ENCODE measurements at places on chromosomes 7 and 10.

DNA sequence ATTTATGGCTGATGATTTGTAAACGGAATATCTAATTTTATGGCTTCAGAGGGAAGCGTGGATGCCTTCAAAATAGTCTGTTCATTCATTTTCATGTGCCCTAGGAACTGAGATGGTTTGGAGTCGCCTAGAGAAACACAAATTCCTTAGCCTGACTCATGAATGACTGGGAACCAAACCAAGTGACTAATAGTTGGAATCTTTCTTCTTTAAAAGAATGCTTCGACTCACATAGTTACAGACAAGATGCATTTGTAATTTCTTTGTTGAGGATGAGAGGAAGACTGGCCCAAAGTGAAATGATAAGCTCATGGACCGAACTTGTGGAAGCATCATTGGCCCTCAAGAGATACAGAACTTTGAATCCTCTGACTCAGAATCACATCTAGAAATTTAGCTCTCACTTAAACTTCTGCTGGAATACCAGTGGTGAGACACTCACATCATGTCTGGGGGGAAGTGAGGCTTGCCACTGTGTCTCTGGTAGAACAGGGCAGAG is 1107.2 kb downstream of the NRG3 start:
- no peak for DNase-seq

DNA sequence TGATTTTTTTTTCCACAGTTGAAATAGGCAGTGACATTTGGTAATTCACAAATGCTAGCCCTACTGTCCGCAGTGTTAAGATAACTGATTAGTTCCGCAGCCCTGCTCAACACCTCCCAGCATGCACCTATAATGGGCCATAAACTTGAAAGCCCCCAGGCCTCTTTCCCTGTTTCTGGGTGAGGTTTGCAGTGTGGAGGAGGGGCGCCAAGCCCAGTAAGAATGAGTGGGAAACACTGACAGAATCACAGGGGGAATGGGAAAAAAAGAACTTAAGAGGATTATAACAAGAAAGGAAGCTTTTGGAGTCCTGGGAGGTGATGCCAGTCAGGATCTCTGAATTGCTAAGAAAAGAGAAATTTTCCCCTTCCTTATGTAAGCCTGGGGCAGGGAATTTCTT is 39.6 kb upstream of the SP8 start:
- no peak for DNase-seq

DNA sequence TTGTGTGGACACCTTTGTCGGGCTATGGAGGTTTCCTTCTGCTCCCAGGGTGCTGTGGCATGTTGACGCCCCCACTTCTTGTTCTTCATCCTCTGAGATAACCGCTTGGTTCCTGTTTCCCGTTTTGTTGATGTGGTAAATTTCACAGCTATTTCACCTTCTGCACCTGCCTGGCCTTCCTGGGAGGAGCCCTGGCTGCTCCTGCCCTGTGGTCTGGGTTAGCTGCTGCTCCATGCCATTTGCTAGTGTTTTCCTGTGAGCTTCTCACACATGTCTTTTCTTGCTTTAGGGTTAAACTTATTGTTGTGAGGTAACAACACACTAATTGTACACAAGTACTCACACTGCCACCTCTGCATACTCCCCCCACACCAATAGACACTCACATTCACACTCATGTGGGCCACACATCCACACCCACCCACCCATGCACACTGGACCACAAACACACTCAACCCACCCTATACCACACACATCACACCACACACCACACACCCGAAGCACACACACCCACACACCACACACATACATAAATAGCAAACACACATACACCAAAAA is 46.5 kb upstream of the MSMB start:
- DNase-seq: no peak

DNA sequence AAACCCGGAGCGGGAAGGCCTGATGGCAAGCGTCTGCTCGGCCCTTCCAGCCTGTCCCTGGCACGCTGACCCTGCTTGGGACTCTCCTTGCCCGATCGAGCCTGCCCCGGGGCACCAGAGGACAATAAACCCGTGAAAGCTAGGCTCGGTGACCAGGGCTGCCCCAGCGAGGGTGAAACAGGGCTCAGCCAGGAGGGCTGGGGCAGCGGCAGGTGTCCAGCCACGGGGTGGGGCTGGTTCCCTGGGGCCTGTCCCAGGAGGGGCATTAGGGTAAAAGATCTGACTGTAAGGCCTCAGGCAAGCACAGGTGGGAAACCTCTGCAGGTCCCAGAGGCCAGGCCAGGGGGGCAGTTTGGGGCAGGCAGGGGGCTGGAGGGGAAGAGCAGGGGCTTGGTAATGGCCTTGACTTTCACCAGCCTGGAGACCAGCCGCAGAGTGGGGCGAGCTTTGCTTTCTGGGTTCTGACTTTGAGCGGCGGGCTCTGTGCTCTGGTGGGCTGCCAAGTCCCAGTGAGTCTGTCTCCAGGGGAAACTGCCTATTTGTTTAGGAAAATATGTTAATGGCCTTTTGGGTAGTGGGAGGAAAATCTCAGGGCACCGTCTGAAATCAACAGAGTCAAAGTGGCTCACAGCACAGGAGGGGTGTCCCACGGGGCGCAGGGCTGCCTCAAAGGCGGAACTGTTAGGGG is 68.2 kb upstream of the INPP5A start:
- DNase-seq: no peak

DNA sequence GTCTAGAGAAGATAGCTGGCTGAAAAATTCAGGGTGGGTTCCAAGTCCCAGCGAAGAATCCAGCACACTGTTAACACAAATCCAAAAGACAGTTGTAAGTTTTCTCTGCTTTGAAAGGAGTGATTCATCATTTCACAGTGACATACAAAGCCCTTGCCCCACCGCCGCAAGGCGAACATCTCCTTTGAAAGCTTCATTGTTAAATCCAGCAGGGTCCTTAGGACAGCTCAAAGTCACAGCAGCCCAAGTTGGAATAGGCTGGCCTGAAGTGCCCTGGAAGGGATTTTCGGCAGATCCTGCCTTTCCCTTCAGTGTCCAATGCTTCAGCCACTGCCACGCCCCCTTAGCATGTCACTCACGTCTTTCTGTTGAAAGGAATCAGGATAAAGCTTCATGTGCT is 526.1 kb downstream of the CALN1 start:
- DNase-seq: no peak

DNA sequence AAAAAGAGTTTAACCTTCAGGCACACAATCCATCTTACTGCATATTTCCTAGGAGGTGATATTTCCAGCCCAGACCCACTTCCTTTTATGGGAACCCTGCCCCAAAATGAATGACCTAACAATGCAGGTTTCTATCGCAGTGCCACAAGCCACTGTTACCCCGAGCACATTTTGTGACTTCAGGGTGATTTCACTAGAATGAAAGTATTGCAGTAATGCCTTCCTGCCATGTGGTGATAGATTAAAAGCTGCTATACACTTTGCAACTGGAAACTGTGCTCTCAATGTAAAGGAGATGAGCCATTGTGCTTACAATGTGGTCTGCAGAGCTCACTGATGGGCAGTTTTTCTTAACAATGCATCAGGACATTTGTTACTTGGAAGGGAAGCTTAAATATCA is 90.5 kb upstream of the RSU1 start:
- no peak for DNase-seq

DNA sequence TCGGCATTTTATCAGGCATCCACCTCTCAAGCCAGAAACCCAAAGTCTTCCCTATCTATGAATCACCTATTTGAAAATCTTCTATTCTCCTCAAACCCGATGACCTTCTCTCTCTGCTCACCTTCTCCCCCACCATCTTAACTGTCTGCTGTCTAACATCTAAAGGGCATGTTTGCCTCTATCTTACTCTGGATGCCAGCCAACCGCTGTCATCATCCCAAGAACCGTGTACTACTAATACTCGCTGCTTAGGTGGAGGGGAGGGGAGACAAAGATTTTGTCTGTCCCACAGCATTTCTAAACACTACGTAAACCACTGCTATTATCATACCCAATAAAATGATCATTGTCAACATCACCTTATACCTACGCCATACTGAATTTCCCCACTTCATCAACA is 29.5 kb downstream of the PAXIP1 start:
- no peak for DNase-seq

GRCh38 chr10:88071879-88072278 is 208.5 kb downstream of the PTEN start:
- no peak for DNase-seq

DNA sequence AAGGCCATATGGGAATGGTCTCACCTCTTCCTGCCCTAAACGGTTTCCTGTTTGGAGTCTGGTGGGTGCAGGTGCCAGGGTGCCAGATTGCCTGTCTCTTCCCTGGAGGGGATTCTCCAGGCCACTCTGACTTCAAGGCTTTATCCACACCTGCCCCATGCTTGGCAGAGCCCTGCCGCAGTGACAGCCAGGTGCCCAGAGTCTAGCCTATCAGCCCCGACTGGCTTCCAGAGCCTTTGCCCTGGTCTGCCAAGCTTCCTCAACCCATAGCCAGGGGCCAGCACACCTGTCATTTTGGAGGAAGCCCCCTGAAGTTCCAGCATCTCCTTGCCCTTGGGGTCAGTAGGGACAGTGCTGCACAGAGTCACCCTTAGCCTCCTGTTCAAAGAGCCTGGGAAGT is 21.6 kb downstream of the TBATA start:
- DNase-seq: no peak

DNA sequence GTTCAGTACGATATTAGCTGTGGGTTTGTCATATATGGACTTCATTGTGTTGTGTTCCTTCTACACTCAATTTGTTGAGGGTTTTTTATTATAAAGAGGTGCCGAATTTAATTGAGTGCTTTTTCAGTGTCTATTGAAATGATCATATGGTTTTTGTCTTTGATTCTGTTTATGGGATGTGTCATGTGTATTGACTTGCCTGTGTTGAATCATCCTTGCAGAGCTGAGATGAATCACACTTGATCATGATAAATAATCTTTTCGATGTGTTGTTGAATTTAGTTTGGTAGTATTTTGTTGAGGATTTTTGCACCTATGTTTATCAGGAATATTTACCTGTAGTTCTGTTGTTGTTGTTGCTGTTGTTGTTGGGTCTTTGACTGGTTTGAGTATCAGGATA is 39.8 kb downstream of the ATOH7 start:
- DNase-seq: no peak

DNA sequence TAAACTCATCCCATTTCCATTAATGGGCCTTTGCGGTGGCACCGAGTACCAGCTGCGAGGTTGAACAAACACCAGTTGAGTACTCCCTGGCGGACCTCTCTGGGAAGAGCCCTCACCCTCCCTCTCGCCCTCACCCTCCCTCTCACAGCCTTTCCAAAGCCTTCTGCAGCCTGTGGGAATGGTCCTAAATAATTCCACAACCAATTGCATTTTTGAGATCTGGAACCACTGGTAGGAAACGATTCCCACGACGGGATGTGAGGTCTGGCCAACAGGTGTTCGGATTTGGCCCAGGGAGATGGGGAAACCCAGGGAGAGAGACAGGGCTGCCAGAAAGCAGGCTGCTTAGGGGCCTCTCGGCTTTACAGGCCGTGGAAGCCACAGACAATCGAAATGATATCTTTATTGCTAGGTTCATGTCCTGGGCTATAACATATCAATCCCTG is 5.3 kb downstream of the PTF1A start:
- DNase-seq: no peak

DNA sequence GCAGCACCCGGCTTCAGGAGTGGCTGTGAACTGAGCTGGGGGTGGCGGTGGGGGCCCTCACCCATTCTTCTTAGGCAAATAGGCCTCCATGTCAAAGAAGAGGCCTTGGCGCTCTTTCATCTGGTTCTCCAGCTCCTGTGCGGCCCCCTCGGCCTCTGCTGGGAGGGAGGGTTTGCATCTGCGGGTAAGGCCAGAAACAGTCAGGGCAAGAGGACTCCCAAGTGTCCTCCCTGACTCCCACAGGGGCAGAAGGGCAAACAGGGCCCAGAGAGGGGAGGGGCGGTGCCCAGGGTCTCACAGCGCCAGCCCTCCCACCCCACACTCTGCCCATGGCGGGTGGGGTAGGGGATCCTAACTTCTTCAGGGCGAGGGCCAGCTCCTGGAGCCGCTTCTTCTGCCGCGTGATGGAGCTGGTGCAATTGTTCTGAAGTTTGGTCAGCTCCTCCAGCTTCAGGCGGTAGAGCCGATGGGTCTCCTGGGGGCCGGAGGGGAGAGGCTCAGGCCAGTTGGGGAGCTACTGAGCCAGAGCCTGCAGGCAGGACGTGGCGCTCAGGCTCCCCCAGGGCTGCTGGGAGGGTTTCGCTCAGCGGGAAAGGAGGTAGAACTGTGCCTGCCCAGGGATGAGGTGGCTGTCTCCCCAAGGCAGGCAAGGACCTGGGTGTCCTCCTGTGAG is 2.2 kb downstream of the TMEM120A start:
- DNase-seq: no peak

GRCh38 chr10:130854151-130854550 is 457.4 kb downstream of the TCERG1L start:
- no peak for DNase-seq

DNA sequence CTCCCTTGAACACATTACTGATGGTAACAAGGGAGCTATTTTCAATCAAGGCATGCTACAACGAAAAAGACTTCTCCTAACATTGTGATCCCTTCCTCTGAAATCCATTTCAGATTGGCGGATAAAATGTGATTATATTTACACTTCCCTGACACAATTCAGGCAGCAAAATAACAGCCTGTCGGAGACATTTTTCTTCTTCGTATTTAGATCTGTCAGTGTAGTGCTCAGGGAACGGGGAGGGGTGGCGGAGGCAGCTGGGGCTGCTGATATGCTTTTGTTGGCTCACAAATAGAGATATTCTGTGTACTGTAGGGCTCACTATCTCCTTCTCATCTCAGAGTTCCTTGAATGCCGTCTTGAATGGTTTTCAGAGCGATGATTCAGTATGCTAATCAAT is 1261.7 kb upstream of the AUTS2 start:
- no peak for DNase-seq

GRCh38 chr7:130277763-130278643 is 11.3 kb downstream of the CPA2 start:
- DNase-seq: no peak

GRCh38 chr7:30988351-30989005 is 24.7 kb downstream of the GHRHR start:
- no peak for DNase-seq

DNA sequence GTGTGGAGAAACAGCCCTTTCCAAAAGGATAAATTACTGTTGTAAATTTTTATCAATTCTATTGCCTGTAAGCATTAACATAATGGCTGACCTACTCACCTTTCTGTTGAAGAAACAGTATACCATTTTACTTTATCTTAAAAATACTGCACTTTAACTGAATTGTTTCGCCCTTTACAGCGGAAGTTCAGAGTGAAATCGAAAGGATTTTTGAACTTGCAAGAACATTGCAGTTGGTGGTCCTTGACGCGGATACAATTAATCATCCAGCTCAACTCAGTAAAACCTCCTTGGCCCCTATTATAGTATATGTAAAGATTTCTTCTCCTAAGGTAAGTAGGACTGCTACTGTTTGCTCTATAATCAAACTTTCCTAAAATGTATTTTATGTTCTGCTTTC is 117.5 kb downstream of the NSUN6 start:
- no peak for DNase-seq

- DNase-seq: no peak
Measured at GRCh38 chr10:119439922-119440321, 102.6 kb downstream of the RGS10 start.

- DNase-seq: no peak
Measured at GRCh38 chr7:143735962-143736361, 21.5 kb downstream of the CTAGE6 start.

All from stimulated activated CD8-positive, alpha-beta memory T cell treated with anti-CD3 and anti-CD28 coated beads, Interleukin-15, amount 100 ng/mL, for 4 hours (primary cell).